Left ventricle myocardium superior (tissue), 1 donor: ENCODE measurements at places on chromosomes 2 and 18.

DNA sequence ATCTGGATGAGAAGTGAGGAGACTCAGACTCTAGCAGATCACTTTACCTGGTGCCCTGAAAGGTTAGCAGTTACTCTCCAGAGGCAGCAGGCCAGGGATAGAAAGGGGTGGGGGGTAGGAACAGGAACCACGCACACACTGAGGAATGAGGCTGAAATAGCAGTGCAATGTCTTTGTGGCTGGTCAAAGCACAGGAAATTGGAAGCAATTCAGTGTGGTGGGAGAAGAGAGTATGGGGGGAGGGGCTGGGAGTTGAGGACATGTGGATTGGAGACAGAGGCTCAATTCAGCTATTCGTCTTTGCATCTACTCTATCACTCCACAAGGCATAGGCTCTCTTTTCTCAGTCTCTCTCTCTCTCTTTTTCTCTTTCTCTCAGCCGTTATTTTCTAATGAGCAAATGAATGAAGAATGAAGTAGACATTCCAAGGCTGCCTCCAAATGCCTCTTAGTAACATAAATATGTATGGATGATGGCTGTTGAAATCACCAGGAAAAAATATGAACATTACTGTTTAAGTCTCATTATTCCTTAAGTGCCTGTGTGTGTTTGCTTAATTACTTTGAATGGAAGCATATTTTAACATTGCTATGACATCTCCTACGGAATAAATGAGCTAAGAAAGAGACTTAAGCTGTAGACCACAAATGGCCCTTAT, 979.4 kb downstream of the TSN start:
- no peak for DNase-seq

- DNase-seq, result no peak
These were observed 128.7 kb downstream of the PLA2R1 start for GRCh38 chr2:159933727-159934049.

- DNase-seq, result no peak
These were observed 28.6 kb upstream of the VWA3B start for GRCh38 chr2:98058191-98058975.

DNA sequence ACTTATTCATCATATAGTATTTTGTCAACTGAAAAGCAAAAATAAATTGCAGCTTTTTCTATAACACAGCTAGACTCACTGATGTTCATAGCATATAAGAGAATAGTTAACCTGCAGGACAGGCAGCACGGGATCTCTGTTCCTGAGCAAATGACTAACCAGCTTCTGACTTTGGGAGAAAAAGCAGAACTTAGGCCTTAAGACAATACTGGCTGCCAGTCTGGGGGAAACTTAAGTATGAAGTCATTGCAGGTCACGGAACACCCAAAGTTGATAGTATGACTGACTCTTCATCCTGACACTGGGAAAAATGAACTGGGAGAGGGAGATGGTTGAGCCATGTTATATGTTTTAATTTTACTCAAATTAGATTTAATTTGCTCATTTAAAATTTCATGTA, 113.0 kb downstream of the DPP4 start:
- DNase-seq, result no peak

GRCh38 chr2:46652514-46653170, 173.3 kb downstream of the TMEM247 start:
- DNase-seq, result no peak

- no peak for DNase-seq
These were observed 43.3 kb downstream of the SNED1 start for GRCh38 chr2:241041589-241042158.

DNA sequence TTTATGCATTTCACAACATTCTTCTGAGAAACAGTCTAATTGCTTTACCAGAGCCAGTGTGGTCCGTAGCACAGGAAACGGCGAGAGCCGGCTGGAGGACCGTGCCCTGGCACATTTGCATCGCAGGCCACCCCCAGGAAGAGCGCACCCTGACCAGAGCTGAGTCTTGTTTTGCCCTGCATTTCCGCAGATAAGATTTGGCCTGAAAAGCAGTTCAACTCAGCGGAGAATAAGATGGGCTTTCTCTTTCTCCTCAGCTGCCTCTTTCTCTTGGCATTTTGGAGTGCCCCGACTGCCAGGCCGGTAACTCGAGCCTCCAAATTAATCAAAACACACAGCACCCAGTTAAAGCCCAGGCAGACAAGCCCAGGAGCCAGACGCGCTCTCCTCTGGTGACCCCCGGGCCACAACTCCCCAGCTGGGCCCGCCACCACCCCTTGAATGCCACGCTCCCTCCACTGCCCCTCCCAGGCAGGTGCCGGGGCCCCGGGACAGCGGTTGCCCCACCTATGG, 464 bp downstream of the COL4A4 start:
- peak; percentile 43 for DNase-seq

GRCh38 chr2:152298754-152299153, 36.2 kb upstream of the FMNL2 start:
- DNase-seq, result no peak

DNA sequence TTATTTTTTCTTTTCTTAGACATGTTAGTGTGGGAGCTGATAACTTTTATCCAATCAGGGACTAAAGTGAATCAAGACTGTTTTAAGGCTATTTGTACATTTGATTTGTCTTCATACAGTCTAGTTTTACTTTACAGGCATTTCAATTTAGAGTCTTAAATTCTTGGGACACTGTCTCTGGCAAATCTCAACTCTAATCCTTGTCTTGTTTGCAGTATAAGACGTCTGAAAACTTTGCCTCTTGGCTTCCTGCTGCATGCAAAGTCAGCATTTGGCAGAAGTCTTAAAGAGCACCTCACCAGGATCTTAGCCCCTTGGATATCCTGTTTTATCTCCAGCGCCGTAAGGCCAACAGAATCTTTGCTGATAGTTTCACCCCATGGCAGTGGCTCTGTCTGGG, 30.3 kb downstream of the SPOPL start:
- no peak for DNase-seq

GRCh38 chr2:235011929-235012631, 60.3 kb downstream of the SH3BP4 start:
- no peak for DNase-seq

DNA sequence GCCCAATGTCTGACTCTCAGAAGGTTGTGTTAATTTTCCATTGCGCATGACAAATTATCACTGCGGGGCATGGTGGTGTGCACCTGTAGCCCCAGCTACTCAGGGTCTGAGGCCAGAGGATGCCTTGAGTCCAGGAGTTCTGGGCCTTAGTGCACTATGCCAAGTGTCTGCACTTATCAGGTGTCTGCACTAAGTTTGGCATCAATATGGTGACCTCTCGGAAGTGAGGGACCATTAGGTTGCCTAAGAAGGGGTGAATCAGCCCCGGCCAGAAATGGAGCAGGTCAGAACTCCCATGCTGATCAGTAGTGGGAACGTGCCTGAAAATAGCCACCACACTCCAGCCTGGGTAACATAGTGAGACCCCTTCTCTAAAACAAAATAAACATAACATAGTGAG, 61.7 kb upstream of the ZNF532 start:
- DNase-seq, result no peak

DNA sequence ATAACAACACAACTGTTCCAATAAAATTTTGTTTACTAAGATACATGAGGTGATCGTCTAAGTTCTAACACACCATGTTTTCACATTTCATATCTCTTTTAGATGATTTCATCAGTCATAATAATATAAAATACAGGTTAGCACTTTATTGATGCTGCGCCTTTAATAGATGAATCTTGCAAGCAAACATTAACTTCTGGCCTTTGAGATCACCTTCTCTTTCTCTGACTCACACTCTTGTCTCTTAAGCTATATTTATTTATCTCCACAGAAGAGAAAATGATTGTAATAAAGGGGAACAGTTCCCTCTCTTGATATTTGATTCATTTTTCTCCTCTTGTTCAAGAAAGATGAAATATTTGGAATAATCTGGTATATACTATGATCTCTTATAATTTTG, 603.3 kb upstream of the POU3F3 start:
- DNase-seq, result no peak

- DNase-seq, result no peak
These were observed 327.9 kb upstream of the SYT4 start for GRCh38 chr18:43605224-43605623.

DNA sequence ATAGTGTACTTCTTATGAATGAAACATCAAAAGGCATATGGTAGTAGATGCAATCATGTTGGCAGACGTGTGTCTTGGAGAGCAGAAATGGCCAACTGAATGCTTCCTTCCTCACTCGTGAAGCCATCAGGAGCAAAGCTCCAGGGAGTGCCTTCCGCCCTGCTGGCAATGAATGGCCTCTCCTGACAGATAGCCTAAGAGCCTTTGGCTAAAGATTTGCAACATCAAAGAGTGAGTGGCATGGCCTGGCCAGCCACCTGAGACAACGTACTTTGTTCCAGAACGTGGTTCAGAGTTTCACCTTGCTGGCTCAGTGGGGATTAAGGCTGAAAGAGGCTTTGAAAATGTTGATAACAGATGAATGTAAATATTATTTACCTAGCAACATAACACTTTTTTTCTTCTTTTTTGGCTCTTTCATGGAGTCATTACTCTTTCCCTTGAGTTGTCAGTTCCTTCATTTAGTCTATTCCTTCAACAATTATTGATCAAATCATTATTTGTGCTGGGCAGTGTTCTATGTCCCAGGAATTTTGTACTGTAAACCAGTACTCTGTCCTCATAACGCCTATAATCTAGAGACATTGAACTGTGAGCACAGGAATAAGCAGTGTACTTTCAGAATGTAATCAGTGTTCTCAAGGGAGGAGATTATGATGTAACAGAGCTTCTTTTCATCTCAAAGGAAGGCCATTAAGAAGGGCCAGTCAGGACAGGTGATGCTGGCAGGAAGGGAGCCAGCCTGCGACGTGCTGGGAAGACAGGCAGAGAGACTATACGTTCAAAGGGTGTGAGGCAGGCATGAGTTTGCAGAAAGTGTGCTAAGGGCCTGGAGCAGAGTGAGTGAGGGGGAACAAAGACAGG, 59.4 kb upstream of the SH3RF3 start:
- DNase-seq, result no peak

DNA sequence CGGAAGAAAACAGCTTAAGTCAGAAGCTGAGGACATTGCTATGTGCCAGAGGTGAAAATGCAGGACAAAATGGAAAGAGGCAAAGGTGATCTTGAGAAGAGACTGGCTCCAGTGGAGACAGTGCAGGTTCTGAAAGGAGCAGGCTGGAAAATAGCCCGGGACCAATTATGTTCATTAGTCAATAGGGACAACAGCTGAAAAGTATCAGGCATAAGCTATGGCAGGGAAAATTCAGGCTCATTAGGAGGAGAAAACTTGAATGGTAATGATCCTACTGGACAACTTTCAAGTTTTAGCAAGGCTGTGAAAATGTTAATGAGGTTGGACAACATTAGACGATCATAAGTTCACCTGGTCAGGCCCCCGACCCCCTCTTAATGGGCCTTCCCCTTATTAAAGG, 60.2 kb downstream of the GALNT14 start:
- DNase-seq, result no peak

GRCh38 chr2:168363347-168364092, 92.6 kb upstream of the CERS6 start:
- DNase-seq, result no peak

DNA sequence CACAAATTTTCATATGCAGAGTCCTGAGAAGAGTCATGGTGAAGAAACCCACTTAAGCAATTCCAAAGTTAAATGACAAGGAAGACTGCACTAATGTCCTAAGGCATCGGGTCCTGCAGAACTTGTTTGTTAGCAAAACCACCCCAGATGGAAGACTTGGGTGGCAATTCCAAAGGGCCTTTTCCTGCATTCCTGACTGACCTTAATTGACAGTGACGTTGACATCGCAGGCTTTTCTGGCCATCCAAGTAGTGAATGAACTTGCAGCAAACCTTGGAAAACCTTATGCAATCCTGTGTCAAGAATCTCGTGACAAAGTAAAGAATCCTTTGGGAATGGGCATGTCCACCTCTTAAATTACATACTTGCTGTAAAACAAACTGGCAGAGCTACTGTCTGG, 112.5 kb upstream of the SH3BP4 start:
- DNase-seq, result no peak

GRCh38 chr2:121147766-121148165, 137.2 kb downstream of the TFCP2L1 start:
- no peak for DNase-seq

- peak; percentile 19 for DNase-seq
These were observed 56.2 kb downstream of the ANKMY1 start for GRCh38 chr2:240501531-240501991.

- no peak for DNase-seq
These were observed 99.5 kb downstream of the TCF4 start for GRCh38 chr18:55488473-55488872.

DNA sequence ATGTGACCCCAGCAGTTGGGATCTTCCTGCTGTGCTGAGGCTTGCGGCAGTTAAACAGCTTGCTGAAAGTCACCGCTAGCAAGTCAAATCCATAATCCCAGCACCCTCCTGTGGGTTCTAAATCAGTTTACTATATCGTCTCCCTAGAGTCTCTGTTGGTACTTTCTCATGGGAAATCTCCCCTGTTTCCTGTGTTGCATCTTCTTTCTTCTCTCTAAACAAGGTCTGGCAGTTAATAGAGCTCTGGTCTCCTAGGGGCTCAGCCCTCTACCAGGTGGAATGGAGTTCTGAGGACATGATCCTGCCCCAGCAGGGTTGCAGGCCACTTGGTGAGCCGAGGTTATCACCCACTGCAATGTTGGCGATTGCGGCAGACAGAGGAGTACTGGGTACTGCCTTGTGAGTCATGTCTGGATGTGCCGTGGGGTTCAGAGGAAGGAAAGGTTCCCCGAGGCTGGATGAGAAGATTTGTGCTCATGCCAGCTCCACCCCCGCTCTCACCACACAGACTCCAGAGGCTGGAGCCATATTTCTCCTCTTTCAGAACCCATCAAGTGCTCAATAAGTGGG, 59.4 kb upstream of the SIX2 start:
- no peak for DNase-seq

DNA sequence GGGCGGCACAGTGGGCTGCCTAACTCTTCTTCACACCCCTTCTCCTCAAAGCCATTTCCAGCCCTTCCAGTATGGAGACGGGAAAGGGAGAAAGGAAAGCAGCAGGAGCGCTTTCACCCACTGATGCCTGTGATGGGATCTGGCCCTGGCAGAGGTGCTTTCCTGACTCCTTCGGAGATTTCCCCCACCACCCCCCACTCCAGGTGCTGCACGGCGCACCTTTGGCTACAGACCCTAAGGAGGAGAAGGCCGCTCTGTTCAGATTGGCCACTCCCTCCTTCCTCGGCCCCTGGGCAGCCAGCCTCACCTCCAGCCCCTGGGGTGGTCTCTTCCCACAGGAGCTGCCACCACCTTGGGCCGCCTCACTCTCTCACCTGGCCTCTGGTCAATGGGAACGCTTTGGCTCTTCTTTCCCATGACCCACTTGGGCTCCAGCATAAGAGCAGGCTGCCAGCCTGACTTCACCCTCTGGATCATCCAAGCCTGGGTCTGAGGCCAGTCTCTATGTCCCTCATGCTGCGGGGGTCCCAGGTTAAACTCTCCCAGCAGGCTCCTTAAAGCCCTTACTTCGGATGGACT, 18.4 kb upstream of the MAL start:
- no peak for DNase-seq

DNA sequence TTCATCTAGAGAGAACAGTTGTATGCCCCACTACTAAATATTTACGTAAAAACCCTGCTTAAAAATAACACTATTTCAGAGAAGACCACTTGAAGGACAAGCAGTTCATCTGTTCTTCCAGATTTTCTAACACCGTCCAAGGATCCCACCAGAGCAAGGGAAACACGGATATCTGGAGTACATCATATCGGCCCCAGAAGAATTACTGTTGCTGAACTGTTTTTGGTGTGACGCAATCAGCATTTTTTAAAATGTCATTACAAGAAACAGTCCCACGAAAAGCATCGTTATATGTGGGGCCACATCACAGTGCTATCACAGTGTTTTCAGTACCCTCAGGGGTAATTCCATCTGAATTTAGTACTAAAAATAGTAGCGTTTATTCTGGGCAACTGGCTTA, 134.5 kb upstream of the PKDCC start:
- no peak for DNase-seq
